ENCODE measurements at places on chromosomes 2 and 18.

DNA sequence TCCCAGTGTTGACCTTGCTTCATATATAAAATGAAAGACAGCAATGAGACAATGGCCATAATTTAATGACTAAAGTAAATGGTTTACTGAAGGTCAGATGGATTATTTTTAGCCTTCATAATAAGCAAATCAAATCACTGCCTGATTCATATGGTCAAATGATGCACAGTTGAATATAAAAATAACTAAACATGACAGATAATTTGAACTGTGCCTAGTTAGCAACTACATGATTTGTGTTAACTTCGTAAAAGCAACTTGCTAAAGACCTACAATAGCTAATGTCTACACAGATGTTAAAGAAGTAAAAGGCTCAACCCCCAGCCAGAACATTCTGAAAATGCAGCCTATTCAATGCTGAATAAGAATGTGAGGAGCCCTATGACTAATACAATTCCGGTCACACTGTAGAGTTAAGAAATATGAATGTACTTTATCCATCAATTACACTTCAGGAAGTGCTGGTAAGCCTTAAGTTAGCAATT lies 590.8 kb upstream of the CDH2 start:
- DNase-seq = no peak

GRCh38 chr2:1752751-1753150 lies 8.4 kb upstream of the PXDN start:
- no peak for DNase-seq

DNA sequence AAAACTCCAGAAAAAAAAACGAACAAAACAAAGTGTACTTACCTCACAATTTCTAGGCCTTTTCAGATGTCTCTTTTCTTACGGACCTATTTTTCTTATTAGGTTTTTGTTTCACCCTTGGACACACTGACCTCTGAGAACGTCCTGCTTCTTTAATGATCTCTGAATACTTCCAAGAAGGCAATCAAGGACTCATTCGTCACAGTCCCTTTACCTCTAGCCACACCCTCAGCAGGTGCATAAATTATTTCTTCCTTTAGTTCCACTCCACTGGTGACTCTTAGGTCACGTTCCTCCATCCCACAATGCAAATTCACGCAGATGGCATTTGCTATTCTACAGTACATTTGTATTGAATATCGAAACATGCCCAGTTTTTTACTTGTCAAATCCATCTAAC lies 21.9 kb downstream of the PELI1 start:
- no peak for DNase-seq

- no peak for DNase-seq
These were observed 8.4 kb downstream of the DHRS9 start for GRCh38 chr2:169077674-169078240.

DNA sequence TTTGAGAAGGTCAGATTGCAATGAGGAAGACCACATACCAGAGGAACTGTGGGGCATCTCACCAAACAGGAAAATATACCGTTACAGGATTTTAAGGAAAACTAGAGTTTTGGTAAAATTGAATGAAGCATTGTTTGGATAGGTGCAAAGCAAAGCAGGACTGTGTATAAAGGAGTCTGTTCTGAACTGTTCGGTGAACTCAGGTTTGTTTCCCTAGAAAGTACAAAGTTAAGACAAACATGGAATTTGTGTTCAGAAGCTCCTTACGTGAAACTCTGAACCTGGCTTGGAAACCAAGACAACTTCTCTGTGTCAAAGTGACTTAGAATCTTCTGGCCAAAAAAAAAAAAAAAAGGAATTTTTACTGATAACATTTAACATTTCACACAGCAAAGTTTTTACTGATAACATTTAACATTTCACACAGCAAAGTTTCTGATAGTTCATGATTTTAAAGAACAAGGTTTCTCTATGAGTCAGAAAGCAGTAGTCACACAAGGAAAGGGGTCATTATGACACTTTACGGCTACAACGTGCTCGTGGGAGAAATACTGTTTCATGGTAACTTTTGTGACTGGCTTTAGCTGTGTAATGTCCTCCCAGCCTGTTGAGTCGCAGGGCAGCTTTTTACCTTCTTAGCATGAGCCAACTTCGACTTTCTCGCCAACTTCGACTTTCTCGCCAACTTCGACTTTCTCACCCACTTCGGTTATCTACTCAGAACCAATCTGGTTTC lies 21.2 kb upstream of the TET3 start:
- DNase-seq = no peak

GRCh38 chr2:238650536-238650935 lies 197.3 kb upstream of the TWIST2 start:
- no peak for DNase-seq

GRCh38 chr18:23257686-23258565 lies 122.6 kb downstream of the CABLES1 start:
- DNase-seq = no peak

Measured in HepG2 (cell line).